Stimulated activated CD8-positive, alpha-beta memory T cell treated with anti-CD3 and anti-CD28 coated beads, Interleukin-2, amount 100 ng/mL, for 48 hours (primary cell): ENCODE measurements at places on chromosomes 13 and 19.

DNA sequence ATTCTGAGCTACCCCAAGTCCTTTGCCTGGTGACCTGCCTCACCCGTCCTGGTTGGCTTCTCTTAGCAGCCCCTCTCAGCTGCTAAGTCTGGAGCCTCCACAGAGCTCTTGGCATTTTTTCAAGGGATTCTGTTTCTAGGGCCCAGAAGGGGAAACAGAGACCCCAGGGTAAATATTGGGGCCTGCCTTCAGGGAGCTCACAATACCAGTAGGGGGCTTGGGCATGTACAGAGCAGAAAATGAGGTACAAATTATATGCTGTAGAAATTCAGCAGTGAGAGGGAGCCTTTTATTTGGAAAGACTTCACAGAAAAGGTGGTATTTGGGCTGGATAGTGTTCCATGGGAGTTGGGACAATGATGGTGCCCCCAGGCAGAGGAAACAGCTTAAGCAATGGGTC lies 3.7 kb downstream of the SAMD4B start:
- no peak for DNase-seq

DNA sequence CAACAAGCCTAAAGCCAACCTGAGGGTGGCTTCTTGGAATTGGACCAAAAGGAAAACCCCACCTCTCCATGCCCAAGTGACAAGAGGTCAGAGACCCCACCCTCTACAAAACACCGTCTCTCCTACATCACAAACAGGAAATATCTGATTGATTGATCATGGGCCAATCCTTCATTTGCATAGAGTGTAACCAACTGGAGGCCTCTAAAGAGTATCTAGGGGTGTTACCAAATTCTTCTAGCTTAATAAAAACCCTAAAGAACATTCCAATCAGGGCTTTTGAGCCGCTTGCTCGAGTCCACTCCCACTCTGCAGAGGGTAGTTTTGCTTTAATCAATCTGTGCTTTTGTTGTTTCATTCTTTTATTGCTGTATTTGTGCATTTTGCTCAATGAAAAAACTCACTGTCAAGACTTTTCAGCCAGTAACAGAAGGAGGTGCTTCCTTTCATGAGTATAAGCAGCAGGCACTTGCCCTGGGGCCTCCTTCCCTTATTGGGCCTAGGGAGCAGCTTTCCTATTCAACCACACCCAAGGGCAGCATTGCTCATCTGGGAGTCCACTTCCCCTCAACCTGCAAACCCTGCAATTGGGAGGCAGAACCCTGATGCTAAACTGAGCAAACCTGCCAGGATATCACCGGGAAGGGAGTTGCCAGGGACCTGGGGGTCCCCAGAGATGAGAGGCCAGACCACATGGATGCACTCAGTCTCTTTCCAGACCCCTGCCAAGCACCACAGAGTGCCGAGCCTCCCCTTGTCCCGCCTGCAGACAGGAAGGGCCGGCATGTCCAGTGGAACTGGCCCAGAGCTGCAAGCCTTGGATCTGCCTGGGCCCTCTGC lies 154.3 kb upstream of the VSTM2B start:
- no peak for DNase-seq

DNA sequence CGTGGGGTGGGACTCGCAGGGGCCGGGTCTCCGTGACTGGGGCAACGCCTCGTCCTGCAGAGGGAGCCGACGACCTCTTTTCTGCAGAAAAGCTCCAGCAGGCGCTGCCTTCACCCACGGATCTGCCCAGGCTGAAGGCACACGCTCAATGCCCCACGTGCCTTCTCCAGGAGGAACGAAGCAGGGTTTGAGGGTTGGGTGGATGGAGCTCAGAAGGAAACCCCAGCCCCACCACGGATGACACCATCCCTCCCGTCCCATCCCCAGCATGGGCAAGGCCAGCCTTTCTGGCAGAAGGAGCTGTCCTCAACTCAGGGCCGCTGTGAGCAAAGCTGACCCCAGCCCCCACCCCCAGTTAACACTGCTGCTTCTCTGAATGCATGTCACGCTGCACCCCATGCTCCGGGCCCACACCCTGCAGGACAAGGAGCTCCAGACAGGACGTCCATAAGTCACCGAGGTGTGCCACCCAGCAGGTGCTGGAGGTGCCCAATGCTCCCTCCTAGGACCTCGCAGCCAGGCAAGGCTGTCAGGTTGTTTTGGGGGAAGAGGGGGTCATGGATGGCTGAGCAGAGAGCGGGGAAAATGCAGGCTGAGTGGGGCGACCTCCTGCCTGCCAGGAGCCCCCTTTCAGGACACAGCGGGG lies 7.4 kb downstream of the C19orf25 start:
- no peak for DNase-seq

- DNase-seq = no peak
Observed at GRCh38 chr19:14530005-14530348, 583 bp downstream of the TECR start.

DNA sequence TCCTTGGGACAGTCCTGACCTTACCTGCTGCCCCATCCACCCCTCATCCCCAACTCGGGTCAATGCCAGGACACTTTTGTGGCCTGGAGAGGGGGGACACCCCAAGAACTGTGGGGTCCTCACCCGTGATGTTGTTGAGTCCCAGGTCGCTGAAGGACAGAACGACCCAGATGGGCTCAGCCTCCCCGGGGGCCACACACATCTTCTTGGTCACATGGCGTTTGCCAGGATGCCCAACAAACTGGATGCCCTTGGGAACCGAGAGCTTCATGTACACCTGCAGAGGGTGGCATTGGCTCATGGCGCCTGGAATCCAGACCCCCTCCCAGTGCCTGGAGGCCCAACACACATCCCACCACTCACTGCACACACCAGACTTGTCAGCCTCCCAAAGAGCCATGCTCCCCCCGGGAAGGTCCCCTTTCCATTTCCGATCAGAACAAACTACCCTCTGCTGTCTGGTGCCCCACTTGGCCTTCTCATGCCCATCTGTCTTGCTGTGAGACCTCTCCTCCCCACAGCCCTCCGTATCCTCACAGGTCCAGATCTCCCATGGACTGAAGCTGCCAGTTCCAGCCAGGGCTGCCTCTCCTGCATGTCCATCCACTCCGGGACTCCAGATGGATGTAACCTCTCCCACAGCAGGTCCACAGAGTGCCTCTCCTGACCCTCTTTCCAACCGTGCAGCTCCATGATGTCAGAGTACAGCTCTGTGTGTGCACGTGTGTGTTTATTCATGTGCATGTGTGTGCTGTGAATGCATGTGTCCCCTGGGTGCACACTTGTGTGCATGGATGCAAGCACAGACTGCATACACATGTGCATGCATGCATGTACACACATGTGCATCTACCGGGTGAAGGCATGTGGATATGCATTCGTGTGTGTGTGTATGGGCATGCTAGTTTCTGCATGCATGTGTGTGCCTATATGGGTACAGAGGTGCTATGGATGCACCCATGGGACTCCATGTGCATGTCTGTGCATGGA lies 58.4 kb downstream of the F2RL3 start:
- DNase-seq = no peak

DNA sequence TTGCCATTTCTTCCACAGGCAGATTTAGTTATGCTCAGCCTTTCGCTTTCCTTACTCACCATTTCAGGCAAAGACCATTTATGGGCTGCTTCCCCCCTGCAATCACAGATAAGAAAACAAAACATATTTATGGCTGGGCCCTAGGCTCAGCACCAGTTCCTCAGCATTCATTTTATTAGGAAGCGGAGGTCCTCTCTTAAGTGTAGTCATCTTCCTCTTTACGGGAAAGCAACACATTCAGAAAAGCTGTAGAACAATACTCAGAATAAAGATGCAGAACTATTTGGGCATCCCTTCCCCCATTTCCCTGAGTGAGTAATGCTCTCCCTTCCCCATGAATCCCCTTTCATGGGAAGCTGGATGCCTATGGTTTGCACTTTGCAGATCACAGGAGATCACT lies 27.9 kb downstream of the FLT1 start:
- no peak for DNase-seq

- DNase-seq = no peak
Observed at GRCh38 chr13:114032126-114032799, 58.4 kb upstream of the C13orf46 start.

- DNase-seq = no peak
Observed at GRCh38 chr13:106819413-106820180, 251.7 kb upstream of the ARGLU1 start.

DNA sequence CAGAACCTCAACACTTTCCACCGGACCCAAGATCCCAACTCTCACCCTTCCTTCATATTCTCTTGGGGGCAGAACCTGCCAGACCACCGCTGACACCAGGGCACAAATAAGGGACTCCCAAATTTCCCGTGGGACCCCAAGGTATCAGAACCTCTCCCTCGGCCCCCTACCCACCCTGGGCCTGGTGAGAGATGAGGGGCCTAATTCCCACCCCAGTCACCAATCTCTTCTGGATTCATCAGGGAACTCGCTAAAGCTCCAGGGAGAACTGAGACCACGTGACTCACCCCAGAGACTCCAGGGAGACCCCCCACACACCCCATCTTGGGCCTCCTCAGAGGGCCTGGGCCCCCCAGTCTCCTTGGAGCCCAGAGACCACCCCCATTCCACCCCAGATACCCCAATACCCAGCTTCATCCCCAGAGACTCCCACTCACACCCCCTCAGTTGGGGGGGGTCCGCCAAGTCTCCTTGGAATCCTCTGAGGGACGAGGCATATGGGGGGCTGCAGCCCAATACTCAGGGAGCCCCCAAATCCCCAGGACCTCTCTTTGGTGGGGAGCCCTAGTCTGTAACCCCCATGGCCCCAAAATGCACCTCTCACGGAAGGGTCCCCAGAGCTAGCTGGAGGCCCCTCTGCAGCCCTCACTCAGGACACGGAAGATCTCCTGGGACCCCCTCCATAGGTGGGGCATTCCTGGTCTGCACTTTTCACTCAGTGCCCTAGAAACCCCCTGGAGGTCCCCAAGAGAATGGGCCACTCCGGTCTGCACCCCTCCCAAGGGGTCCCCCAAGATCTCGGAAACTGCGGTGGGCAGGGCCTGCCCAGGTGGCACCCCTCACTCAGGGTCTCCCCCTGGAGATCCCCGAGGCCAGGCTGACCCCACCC lies 1.6 kb downstream of the LMNB2 start:
- DNase-seq = no peak

DNA sequence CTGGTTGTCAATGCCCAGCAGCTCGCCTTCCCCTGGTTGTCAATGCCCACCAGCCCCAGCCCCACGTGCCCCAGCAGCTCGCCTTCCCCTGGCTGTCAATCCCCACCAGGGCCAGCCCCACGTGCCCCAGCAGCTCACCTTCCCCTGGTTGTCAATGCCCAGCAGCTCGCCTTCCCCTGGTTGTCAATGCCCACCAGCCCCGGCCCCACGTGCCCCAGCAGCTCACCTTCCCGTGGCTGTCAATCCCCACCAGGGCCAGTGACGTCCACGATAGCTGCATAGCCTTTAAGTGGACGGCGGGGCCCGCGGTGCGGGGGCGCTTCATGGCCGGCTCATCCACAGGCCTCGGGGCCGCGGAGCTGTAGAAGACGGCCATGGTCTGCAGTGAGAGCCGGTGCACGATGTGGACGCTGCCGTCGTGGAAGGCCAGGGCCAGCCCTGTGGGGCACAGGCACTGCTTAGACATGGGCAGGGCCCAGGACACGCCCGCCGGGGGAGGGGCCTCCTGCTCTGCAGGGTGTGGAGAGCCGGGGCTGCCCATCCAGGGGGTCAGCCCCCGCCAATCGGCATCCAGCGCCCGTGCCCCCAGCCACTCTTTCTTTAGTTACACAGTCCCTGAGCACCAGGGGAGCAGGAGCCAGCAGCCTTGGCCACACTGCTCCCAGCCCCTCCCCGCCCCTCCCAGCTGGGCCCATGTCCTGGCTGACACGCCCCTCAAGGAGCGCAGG lies 13.1 kb downstream of the MED16 start:
- no peak for DNase-seq

GRCh38 chr13:99572131-99572530 lies 70.9 kb downstream of the TM9SF2 start:
- DNase-seq = no peak
